ENCODE measurements at places on chromosomes 6 and 20.

- no peak for DNase-seq
Observed at GRCh38 chr6:134123666-134124208, 71.3 kb upstream of the SLC2A12 start.

DNA sequence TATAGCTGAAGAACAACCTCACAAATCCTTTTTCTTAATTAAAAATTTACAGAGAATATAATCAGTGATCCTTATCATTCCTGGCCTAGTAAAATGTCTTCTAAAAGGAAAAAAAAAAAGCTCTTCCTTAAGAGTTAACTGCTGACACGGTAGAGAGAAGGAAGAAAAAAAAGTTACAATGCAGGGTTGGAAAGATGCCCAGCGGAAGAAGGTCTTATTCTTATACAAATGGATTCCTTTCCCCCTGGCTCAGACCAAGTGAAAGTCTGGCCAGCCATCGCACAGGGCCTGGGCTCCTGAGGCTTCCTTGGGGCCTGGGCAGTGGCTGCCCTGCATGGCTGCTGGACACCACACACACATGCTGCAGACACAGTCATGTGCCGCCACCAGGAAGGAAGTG lies 688.6 kb downstream of the TENT5A start:
- DNase-seq = no peak

- no peak for DNase-seq
Observed at GRCh38 chr20:54692168-54692887, 216.9 kb downstream of the DOK5 start.

DNA sequence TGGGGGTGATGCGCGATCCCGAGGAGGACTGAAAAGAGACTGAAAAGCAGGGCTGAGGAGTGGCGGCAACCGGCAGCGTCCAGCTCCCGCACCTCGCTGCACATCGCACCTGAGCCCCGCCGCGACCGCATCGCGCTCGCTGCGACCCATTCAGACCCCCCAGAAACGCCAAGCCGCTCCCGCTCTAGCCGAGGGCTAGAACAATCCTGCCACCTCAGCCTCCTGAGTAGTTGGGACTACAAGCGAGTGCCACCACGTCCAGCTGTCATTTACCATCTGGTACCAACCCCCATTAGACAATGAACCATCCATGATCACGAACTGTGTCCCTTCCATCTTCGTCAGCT lies 33.2 kb downstream of the HLA-A start:
- no peak for DNase-seq

- DNase-seq = no peak
Observed at GRCh38 chr6:11188161-11188915, 44.1 kb downstream of the NEDD9 start.

DNA sequence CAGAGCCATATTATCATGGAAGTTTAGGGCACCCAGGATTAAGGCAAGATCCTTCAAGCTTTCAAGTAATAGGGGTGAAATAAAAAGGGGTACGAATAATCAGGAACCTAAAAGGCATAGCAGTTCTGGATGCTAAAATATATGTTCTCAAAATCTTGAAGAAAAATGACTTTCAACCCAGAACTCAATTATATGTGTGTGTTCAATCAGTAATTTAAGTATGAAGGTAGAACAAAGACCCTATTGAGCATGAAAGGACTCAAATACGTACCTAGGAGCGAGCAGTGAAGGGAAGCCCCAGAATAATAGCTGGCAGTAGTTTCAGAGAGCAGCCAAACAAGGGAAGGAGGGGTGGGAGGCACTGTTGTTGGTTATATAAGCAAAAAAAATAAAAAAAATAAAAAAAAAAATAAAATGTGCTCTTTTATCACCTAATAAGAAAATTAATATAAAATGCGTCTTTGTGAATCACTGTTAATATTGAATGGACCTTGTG lies 45.4 kb downstream of the MYO6 start:
- DNase-seq = no peak

DNA sequence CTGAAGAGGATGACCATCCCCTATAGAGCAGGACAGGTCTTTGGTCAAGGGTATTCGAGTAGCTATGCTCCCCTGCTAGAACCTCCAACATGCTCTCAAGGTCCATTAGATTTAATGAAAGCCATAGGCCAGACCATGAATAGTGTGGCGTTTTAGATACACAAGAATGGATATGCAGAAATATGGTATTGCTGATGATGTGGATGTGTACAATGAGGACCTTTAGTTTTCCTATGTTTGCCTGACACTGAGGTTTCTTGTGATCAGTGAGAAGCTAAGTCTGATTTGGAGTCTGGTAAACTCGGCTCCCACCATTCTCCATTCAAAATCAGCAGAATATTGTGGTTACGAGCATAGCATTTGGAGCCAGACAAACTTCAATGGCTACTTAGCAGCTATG lies 125.6 kb downstream of the TSHZ2 start:
- no peak for DNase-seq

DNA sequence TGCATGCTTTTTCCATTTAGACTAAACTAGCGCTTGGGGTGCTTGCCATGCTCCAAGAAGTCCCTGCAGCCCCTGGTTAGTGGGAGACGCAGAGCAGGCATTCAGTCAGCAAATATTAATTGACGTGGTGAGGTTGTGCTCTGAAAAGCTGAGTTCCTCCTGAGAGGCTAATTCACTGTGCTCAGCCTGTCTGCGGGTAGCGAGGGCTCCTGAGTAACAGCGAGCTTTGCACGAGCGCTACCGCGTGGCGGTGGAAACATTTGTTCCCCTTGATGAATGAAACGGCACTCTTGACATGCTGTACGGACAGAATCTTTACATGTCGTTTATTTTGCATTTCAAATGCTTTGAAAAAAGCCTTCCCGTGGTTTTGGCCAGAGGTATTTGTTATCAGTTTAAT lies 170.6 kb upstream of the AGPAT4 start:
- DNase-seq = no peak

DNA sequence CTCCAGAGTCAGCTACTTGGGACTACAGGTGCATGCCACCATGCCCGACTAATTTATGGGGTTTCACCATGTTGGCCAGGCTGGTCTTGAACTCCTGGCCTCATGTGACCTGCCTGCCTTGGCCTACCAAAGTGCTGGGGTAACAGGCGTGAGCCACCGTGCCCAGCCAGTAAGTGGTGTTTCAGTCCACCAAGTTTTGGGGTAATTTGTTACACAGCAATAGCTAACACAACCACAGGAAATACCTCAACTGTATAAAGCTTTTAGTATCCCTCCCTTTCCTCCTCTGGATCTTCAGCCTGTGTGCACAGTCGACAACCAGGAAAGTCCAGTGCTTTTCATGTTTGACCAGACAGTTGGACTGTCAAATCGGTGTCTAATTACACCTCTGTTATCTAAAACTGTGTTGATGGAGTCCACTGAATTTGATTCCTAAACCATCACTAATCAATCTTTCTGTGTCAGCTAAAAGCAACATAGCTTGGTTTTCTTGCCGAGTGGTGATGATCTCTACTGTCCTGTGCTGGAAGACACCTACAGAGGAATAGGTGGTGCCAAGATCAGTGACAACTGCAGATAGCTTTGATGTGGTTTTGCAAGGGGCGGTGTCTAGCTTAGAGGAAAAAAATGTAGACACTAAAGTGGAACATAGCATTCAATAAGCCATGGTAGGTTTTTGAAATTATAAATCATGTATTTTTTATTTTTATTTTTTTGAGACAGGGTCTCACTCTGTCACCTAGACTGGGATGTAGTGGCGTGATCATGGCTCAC lies 22.2 kb upstream of the ZBTB2 start:
- peak; percentile 12 for DNase-seq

- no peak for DNase-seq
Observed at GRCh38 chr6:169472786-169473416, 219.3 kb upstream of the THBS2 start.
